Right ventricle myocardium inferior (tissue), 1 donor: ENCODE measurements at places on chromosomes 1 and 21. TPM values are rescaled to one million over a fixed set of nuclear protein-coding genes. Genes with fewer than 3 reads are reported as not detected.

Gene CIART
- 12.8 TPM for total RNA-seq

DNA sequence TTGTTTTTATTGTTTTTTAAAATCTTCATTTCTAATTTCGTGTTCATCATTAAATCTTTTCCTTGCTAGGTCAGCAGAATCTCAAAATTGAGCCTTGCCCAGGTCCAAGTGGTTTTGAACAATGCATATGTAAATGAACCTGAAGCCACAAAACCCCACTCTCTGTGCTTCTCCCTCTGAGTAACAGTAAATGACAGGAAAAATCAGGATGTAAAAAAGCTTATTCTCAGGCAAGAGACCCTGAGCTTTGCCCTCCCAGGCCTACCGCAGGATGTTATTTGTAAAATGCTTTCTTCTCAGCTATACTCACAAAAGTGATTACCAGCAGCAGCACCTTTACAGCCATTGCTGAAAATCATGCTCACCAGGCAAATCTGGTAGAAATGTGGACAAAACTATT is 47.6 kb downstream of the TYW3 start:
- no peak for DNase-seq

DNA sequence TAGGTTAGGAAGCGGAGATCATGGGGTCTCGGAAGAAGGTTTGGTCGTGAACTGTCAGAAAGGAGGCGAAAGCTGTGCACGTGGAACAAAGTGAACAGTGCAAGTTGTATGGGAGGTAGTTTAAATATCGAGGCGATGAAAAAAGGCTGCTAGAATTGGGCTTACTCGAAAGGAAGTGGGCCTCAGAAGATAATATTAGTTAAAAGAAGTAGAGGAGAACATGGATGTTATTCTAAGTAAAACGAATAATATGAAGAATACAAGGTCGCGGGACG is 571 bp downstream of the WDR3 start:
- DNase-seq, result no peak

Gene PTGFR
- total RNA-seq, result 1.3 TPM

DNA sequence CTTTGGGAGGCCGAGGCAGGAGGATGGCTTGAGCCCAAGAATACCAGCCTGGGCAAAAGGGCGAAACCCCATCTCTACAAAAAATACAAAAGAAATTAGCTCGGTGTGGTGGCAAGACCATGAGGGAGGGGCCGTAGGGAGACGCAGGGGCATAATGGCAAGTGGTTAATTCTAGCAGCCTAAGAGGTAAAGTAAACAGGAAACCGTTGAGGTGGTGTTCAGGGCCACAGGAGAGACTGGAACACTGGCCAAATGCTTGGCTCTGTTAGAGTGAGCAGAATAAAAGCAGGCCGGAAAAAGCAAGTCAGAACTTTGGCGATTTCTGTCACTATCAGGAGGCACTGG is 89.2 kb downstream of the RIPK4 start:
- DNase-seq, result no peak

Gene ADGRB2
- total RNA-seq, result 16.1 TPM

GRCh38 chr1:240712014-240712731 is 100.2 kb upstream of the GREM2 start:
- DNase-seq, result no peak

Gene S100A7
- total RNA-seq, result not detected

Gene PGM1
- 281 TPM for total RNA-seq

GRCh38 chr1:220894025-220894923 is 15.0 kb downstream of the HLX start:
- peak; percentile 68 for DNase-seq

Gene KCNJ9
- total RNA-seq, result not detected

Gene AIM2
- 0.51 TPM for total RNA-seq

- DNase-seq, result no peak
These were observed 7.1 kb upstream of the PEF1 start for GRCh38 chr1:31651766-31652165.

DNA sequence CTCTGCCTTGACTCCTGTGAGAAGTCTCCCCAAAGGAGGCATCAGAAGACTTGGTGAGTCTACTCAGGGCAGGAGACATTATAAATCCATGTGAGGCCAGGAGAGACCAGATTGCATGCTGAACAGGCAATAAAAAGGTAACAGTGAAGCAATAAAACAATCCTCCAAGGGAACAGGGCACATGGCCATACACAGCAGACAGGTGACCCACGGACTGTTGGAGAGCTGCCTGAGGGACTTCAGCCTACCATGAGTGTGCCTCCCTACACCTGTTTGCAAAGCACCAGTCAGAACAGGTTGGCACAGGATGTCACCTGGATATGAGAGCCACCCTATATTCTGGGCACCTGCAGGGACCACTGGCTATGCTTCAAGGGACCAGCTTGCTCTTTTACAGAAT is 67.6 kb downstream of the MAB21L3 start:
- DNase-seq, result no peak

GRCh38 chr1:60504206-60504840 is 430.8 kb upstream of the C1orf87 start:
- no peak for DNase-seq

GRCh38 chr1:219416598-219417238 is 196.2 kb downstream of the ZC3H11B start:
- DNase-seq, result no peak

- no peak for DNase-seq
These were observed 93.4 kb upstream of the BACE2 start for GRCh38 chr21:41074396-41075184.

- peak; percentile 55 for DNase-seq
These were observed 59.8 kb downstream of the GLIS1 start for GRCh38 chr1:53678938-53679825.

- no peak for DNase-seq
These were observed 56.7 kb downstream of the SLC37A1 start for GRCh38 chr21:42570362-42570761.
